ENCODE measurements at places on chromosomes 2 and 18. TPM values are rescaled to one million over a fixed set of nuclear protein-coding genes. Genes with fewer than 3 reads are reported as not detected.

DNA sequence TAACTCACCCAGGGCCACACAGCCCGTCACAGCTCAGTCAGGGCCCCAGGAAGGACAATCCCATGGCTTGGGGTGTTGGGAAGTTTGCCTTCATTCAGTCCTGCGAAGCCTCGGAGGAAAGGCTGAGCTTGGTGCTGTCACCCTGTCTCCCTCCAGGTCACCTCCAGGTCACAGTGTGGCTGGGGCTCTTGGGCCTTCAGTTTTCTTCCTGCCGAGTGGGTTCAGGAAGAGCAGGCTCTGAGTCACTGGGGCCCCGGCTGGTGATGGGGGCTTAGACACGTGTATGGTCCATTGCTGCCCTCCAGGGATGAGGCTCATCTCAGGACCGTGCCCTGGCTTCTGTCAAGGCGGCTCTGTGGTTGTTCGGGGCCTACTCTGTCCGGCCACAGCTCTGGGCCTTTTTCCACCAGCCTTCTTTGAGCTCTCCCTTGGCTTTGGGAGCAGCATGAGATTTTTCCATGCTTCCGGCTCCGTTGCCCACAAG, 118.6 kb downstream of the INHBB start:
- no peak overlapping the region for H3K4me3 ChIP-seq
- peaks cover 2% of the 10 kb centered on the region for H3K27me3 ChIP-seq
- DNase-seq: no peak
- H3K27ac ChIP-seq: no peak overlapping the region

DNA sequence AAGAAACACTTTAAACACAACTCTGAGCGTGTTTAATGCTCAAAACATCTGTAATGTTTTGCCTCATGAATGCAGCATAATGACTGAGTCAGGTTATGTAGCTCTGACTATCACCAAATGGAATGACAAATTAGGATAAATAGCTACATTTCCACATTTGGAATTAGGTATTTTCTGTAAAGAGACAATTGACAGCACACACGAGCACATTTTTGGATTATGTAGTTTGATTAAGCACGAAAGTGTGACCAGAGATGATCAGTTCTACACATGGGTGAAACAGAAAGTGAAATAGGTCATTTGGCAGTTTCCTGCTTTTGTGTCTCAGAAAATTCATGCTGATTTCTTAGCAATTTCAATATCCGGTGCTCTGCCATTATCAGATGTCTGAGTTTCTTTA, 29.0 kb downstream of the LPIN1 start:
- H3K4me3 ChIP-seq: no peak overlapping the region
- H3K27me3 ChIP-seq: no peaks in the 10 kb centered on the region
- no peak overlapping the region for H3K27ac ChIP-seq

DNA sequence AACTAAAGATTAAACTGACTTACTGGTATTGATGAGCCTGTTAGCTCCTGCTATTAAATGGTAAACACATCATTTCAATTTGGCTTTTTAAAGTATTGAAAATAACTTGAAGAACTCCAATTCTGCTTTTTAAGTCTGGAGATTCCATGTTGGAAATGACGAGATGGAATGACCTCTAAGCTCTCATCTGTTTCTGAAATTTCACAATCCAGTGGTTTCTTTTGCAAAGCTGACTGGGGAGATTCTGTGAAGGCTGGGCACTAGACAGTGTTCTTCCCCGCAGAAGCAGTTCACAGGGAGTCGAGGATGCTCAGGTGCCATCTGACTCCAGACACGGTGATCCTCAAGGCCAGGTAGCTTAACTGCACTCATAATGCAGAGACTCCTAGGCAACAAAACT, 44.7 kb downstream of the DHRS9 start:
- H3K36me3 ChIP-seq: no peaks in the 10 kb centered on the region
- no peak overlapping the region for H3K4me3 ChIP-seq
- H3K27me3 ChIP-seq: peaks cover 2% of the 10 kb centered on the region
- peaks cover 2% of the 10 kb centered on the region for H3K4me1 ChIP-seq
- no peak overlapping the region for H3K27ac ChIP-seq

GRCh38 chr2:239955989-239956817, 68.9 kb downstream of the NDUFA10 start:
- peaks cover 30% of the 10 kb centered on the region for H3K36me3 ChIP-seq
- H3K27me3 ChIP-seq: no peaks in the 10 kb centered on the region
- no peak for DNase-seq
- no peak overlapping the region for H3K27ac ChIP-seq
- H3K4me3 ChIP-seq: no peak overlapping the region
- peaks cover 58% of the 10 kb centered on the region for H3K4me1 ChIP-seq

DNA sequence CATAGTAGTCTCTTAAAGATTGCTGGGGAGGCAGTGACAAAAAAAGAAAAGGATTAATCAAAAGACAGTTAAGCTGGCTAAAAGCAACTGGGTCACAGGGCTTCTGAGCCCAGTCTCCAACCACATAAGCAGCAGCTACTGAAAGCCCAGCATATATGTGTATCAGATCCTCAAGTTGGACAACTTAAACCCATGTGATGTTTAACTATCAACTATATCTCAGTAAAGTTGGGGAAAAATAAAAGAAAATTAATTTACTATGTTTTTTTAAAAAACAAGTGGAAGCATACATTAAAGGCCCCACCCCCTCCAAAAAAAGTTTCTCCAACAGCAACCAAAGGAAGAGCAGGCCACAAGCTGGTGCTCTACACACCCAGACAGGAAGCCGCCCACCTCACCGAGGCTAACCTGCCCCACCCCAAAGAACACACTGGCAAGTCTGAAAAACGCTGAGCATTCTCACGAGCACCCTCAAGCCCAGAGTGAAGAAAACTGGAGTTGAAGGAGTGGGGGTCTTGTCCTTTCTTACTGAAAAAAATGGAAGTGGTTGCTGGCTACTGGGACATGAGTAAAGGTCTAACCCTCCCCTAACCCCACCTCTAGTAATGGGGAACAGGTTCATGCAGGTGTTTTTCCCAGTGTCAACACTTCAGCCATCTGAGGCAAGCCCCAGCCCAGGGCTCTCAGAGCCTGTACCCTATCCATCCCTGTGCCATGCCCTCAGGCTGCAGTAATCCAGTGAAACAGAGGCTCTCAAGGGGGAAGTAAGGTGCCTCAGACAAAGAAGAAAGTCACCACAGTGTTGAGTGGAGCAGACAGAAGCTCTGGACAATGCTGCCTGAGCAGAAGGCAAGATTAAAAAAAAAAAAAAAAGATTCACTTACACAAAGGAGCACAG, 106.3 kb downstream of the GYPC start:
- DNase-seq: no peak
- H3K27ac ChIP-seq: no peak overlapping the region
- H3K4me1 ChIP-seq: peaks cover 14% of the 10 kb centered on the region
- H3K36me3 ChIP-seq: no peaks in the 10 kb centered on the region
- H3K27me3 ChIP-seq: no peaks in the 10 kb centered on the region

DNA sequence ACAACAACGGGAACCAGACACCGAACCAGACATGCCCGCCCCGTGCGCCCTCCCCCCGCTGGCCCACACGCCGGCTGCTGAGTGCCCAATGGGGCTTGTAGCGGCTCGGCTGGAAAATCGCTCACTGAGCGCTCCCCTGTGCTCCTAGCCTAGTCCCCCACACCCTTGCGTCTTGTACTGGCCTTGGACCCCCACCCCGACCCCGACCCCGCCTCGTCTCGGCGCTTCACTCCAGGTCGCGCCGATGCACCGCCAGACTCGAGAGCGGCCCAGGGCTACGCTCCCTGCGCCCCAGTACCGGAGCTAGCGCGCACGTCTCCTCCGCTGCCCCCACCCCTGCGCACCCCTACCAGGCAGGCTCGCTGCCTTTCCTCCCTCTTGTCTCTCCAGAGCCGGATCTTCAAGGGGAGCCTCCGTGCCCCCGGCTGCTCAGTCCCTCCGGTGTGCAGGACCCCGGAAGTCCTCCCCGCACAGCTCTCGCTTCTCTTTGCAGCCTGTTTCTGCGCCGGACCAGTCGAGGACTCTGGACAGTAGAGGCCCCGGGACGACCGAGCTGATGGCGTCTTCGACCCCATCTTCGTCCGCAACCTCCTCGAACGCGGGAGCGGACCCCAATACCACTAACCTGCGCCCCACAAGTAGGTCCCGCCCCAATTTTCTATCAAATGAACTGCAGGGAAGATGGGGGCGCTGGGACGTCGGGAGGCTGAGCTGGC, 1.5 kb downstream of the GAD1 start:
- H3K4me1 ChIP-seq: peaks cover 61% of the 10 kb centered on the region
- no peak overlapping the region for H3K4me3 ChIP-seq

GRCh38 chr18:10523544-10523943, 2.3 kb upstream of the NAPG start:
- no peak overlapping the region for H3K27ac ChIP-seq
- peaks cover 9% of the 10 kb centered on the region for H3K4me1 ChIP-seq
- no peak for DNase-seq
- H3K36me3 ChIP-seq: no peaks in the 10 kb centered on the region
- no peak overlapping the region for H3K4me3 ChIP-seq
- H3K27me3 ChIP-seq: peaks cover 2% of the 10 kb centered on the region

- no peaks in the 10 kb centered on the region for H3K4me1 ChIP-seq
- DNase-seq: peak; percentile 90
- no peak overlapping the region for H3K4me3 ChIP-seq
- peak overlapping the region; percentile 18 for H3K27ac ChIP-seq
- no peaks in the 10 kb centered on the region for H3K36me3 ChIP-seq
These were observed 42.8 kb downstream of the CCDC102B start for GRCh38 chr18:68840554-68841263.

GRCh38 chr18:39348757-39349156, 1783.2 kb upstream of the CELF4 start:
- DNase-seq: no peak
- H3K27me3 ChIP-seq: no peaks in the 10 kb centered on the region
- H3K4me1 ChIP-seq: no peaks in the 10 kb centered on the region
- no peak overlapping the region for H3K4me3 ChIP-seq
- H3K36me3 ChIP-seq: no peaks in the 10 kb centered on the region
- no peak overlapping the region for H3K27ac ChIP-seq

DNA sequence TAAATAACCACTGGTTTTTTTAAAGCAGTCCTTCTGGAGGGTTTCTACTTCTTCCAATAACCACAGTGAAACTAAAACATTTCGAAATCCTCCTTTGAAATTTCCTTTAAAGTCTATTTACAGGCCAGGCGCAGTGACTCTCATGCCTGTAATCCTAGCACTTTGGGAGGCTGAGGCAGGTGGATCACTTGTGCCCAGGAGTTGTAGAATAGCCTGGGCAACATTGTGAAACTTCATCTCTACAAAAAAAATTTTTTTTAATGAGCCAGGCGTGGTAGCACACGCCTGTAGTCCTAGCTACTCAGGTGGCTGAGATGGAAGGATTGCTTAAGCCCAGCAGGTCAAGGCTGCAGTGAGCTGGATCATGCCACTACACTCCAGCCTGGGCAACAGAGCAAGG, 15.2 kb downstream of the KIDINS220 start:
- no peaks in the 10 kb centered on the region for H3K27me3 ChIP-seq
- H3K4me1 ChIP-seq: peaks cover 3% of the 10 kb centered on the region
- DNase-seq: no peak
- peaks cover 13% of the 10 kb centered on the region for H3K36me3 ChIP-seq

GRCh38 chr2:10141736-10142639, 19.4 kb downstream of the RRM2 start:
- no peak overlapping the region for H3K4me3 ChIP-seq
- H3K4me1 ChIP-seq: peaks cover 21% of the 10 kb centered on the region
- peaks cover under 1% of the 10 kb centered on the region for H3K36me3 ChIP-seq
- no peak overlapping the region for H3K27ac ChIP-seq
- no peaks in the 10 kb centered on the region for H3K27me3 ChIP-seq

GRCh38 chr2:238875471-238876231, 27.8 kb downstream of the TWIST2 start:
- no peak overlapping the region for H3K27ac ChIP-seq
- H3K27me3 ChIP-seq: peaks cover 4% of the 10 kb centered on the region
- peaks cover 2% of the 10 kb centered on the region for H3K4me1 ChIP-seq
- no peak overlapping the region for H3K4me3 ChIP-seq

GRCh38 chr18:36188916-36189315, 1.6 kb downstream of the MOCOS start:
- DNase-seq: no peak
- peaks cover 15% of the 10 kb centered on the region for H3K4me1 ChIP-seq
- H3K27me3 ChIP-seq: peaks cover 42% of the 10 kb centered on the region
- H3K27ac ChIP-seq: no peak overlapping the region

GRCh38 chr2:44392338-44392943, 30.7 kb downstream of the CAMKMT start:
- no peaks in the 10 kb centered on the region for H3K36me3 ChIP-seq
- DNase-seq: peak; percentile 44
- no peak overlapping the region for H3K4me3 ChIP-seq

DNA sequence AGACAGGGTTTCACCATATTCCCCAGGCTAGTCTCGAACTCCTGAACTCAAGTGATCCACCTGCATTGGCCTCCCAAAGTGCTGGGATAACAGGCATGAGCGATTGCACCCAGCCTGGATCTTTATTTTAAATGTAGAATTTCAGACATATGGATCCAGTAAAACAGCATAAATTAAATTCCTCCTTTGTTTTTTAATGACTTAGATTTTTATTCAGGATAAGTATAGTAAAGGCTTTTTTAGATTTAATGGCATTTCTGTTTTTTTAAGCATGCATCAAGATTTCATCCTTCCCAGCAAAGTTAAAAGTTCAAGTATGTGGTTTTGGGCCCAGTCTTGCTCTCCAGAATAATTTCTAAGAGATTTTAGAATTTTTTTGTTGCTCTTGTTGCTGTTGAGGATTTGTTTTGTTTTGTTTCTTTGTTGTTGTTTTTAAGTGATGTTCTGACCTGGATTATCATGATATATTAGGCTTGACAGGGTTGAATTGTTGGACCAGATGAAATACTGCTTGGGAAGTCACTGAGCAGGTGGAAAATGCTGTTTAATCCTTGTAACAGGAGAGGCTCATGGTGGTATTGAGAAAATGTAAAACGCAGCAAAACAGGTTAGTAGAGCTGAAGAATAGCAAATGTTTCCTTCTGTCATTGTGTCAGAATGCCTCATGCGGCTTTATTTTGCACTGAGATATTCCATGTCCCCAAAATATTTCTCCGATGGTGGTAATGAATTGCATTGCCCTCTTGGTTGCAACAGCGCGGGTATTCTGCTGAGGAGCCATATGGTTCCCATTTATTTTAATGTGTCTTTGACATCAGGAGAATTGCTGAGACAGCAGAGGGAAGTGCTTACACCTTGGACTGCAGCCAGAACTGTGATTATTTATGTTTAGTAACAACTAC, 147.9 kb downstream of the GALNT3 start:
- peak overlapping the region; percentile 42 for H3K27ac ChIP-seq
- DNase-seq: peak; percentile 84
- peaks cover 5% of the 10 kb centered on the region for H3K4me1 ChIP-seq
- H3K27me3 ChIP-seq: no peaks in the 10 kb centered on the region
- H3K4me3 ChIP-seq: no peak overlapping the region
- no peaks in the 10 kb centered on the region for H3K36me3 ChIP-seq

DNA sequence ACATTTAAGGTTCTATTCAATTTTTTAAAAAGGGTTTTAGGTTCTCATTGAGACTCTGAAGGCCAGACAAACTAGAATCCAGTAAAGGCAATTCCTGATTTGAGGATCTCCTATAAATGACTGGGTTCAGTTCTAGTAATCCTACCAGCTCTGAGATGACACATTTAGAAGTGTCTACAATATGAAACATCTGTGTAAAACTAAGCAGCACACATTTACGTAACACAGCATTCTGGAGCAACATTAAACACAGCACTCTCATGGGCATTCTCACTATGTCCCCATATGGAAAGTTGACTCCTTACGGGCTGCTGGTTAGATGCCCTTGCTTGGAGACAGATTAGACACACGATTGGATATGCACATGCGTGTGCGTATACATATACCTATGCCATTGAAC, 114.4 kb downstream of the ZNF385B start:
- H3K27ac ChIP-seq: no peak overlapping the region
- H3K27me3 ChIP-seq: no peaks in the 10 kb centered on the region
- H3K4me3 ChIP-seq: no peak overlapping the region
- no peak for DNase-seq
- peaks cover 2% of the 10 kb centered on the region for H3K4me1 ChIP-seq

Gene CXCR1
- not detected for total RNA-seq

Gene SEPTIN10
- 66.7 TPM for total RNA-seq

Gene TMEM200C
- total RNA-seq: 1.1 TPM

Gene MC2R
- 0.18 TPM for total RNA-seq

Gene PLGLB1
- total RNA-seq: 1.6 TPM

Gene LBX2
- total RNA-seq: 0.66 TPM

Gene CAVIN2
- 34.9 TPM for total RNA-seq
